Neural crest cell (in vitro differentiated cells): ENCODE measurements at places on chromosomes 4 and X.

- H3K4me1 ChIP-seq, result no peaks in the 10 kb centered on the region
- no peak for DNase-seq
- H3K27ac ChIP-seq, result no peak overlapping the region
- no peak overlapping the region for H3K4me3 ChIP-seq
These were observed 206.1 kb downstream of the SLC39A8 start for GRCh38 chr4:102139132-102139573.

- no peak overlapping the region for H3K4me3 ChIP-seq
- no peaks in the 10 kb centered on the region for H3K4me1 ChIP-seq
- H3K36me3 ChIP-seq, result peaks cover 3% of the 10 kb centered on the region
- no peaks in the 10 kb centered on the region for H3K27me3 ChIP-seq
- DNase-seq, result no peak
- H3K27ac ChIP-seq, result no peak overlapping the region
These were observed 113.0 kb upstream of the PRDX4 start for GRCh38 chrX:23554304-23554703.

DNA sequence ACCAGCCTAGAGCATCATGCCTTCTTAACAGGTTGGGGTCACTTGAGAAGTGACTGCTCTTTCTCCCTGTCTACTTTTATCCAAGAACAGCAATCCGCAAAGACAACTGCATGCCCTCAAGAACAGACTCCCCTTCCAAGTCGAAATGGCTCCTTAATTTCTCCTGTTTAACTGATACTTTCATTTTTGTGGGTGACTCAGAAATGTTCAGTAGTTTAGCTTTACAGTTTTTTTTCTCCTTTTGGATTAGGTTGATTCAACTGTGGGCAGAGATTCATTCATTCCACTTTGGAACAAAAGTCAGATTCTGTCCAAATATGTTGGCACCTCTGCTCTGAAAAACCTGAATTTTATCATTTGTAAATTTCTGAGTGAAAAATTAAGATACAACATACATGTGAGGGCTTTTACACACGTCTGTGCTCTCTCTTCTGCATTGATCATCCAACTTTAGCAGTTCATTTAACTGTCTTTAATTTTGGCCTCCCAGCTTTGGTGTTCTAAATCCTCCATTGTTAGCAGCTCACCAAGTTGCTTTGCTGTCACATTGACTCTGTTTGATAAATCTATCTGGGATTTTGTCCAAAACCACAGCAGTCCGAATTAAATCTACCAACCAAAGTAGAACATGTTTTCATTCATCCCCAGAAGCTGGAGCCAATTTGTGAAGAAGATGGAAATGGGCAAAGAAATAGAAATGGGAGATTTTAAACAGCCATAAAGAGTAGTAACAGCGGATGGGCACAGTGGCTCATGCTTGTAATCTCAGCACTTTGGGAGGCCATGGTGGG lies 50.0 kb downstream of the HOPX start:
- peaks cover 4% of the 10 kb centered on the region for H3K27me3 ChIP-seq
- H3K27ac ChIP-seq, result no peak overlapping the region
- no peak overlapping the region for H3K4me3 ChIP-seq

DNA sequence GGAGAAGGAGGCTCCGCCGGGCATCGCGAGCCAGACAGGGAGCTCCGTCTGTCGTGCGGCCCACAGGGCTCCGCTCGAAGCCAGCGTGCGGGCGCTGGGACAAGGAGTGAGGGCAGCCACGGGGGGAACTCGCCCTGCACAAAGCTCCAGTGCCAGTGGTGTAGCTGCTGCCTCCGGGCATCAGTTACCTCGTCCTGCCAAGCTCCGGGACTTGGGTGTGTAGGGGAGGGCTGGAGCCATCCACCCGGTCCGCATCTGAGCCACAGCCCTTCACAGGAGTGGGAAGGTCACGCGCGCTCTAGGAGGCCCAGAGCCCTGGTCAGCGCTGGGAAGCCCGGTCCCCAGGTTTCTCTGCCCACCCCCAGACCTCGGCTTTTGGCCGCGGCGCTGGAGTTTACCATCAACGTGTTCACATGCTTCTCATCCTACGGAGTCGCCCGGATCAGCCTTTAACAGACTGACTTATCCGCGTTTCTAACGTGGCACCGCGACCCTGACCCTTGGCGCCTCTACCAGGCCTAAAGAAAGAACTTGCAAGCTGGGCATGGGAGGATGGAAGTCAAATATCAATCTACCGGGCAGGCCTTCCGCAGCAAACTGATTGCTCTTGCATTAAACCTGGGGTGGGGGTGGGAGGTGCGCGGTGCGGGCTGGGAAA lies 8.4 kb upstream of the PRDM8 start:
- H3K27ac ChIP-seq, result no peak overlapping the region
- H3K4me1 ChIP-seq, result peaks cover 32% of the 10 kb centered on the region
- peaks cover 100% of the 10 kb centered on the region for H3K27me3 ChIP-seq
- H3K4me3 ChIP-seq, result no peak overlapping the region
- H3K36me3 ChIP-seq, result no peaks in the 10 kb centered on the region

- H3K4me1 ChIP-seq, result no peaks in the 10 kb centered on the region
- H3K27ac ChIP-seq, result no peak overlapping the region
- DNase-seq, result no peak
- no peak overlapping the region for H3K4me3 ChIP-seq
These were observed 97.2 kb downstream of the CEP44 start for GRCh38 chr4:174380699-174381439.
